ENCODE measurements at places on chromosomes 5 and 9. TPM values are rescaled to one million over a fixed set of nuclear protein-coding genes. Genes with fewer than 3 reads are reported as not detected.

DNA sequence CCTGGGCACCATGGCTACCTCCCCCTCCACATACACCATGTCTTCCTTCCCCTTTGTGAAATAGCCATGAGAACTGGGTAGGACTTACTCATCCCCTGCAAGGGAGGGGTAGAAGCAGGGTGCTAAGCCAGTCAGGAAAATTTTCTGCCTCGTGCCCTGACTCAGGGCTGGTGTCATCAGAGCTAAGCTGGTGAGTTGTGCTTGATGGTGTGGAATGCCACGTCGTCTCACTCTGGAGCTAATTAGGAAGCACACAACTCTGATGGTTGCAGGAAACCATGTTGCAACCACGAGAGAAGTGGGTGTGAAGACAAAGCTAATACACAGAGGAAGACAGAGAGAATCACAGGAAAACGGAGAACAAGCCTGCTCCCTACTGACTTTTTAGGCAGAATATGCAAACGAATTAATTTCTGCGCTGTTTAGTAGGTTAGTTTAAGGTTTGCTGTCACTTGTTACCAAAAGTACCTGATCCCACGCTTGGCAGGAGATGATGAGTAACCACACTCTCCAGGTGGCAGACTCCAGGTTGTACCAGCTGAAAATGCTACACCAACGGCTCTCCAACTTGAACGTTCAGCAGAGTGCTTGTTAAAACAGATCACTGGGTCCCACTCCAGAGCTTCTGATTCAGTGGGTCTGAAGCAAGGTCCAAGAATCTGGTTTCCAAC lies 54.5 kb downstream of the STK10 start:
- DNase-seq, result no peak

DNA sequence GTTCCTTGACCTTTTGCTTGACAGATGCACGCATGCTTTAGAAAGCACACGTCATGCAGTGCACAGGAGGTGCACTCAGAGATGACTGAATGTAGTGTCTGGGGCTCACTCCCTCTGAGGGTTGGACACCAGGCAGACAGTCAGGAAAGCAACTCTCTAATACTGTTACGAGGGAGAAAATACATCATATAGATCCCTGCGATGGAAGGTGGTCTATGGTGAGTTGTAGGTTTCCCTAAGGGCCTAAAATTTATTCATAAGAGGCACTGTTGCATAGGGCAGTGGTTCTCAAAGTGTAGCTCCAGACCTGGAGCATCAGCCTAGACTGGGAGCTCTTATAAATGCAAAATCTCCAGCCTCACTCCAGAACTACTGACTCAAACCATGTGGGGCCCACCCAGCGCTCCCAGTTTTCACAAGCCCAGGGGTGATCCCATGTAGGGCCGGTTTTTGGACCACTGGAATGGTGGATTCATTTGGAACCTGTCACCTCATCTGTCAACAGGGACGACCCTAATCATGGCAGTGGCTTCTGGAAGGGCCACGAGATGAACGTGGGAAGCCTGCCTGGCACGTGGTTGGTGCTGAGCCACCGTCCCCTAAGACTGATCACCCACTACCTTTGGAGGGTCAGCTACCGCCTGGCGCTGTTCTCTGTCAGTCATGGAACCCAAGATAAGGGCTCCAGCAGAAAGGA lies 16.8 kb upstream of the PHF19 start:
- no peak for DNase-seq

- DNase-seq, result no peak
Measured at GRCh38 chr5:68657055-68657961, 436.5 kb upstream of the SLC30A5 start.

- DNase-seq, result no peak
Measured at GRCh38 chr9:20220286-20220685, 402.0 kb downstream of the MLLT3 start.

The IL13 gene
- not detected for total RNA-seq

GRCh38 chr5:34608859-34609648 lies 47.1 kb upstream of the RAI14 start:
- peak; percentile 55 for DNase-seq

- DNase-seq, result peak; percentile 18
Measured at GRCh38 chr5:77224672-77225355, 14.3 kb downstream of the PDE8B start.

The TMEM174 gene
- total RNA-seq, result not detected

DNA sequence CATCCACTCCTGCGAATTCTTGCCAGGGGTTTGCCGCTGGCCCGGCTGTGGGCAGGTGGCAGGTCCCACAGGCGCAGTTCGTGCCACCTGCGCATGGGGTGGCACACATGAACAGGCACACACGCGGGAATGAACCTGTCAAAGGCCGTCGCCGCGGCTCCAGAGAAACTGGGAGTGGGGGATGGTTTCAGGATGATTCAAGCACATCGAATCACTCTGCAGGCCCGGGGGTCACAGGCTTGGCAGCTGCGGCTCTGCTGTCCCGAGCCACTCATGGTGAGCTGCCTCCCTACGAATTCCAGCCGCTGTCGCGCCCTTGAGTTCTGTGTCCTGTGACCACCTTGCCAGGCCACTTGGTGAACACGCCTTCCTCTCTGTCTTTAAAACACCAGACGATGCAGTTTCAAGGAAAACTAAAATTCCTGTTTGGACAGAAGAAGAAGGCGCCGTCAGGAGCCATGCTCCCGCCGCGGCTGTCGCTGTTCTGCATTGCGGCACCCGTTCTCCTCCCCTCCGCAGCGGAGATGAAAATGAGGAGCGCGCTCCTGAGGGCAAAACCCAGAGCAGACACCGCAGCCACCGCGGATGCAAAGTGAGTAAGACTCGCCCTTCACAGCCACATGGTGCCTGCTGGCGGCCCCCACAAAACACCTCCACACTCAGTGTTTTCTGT lies 15.4 kb upstream of the EXOC3 start:
- DNase-seq, result no peak

DNA sequence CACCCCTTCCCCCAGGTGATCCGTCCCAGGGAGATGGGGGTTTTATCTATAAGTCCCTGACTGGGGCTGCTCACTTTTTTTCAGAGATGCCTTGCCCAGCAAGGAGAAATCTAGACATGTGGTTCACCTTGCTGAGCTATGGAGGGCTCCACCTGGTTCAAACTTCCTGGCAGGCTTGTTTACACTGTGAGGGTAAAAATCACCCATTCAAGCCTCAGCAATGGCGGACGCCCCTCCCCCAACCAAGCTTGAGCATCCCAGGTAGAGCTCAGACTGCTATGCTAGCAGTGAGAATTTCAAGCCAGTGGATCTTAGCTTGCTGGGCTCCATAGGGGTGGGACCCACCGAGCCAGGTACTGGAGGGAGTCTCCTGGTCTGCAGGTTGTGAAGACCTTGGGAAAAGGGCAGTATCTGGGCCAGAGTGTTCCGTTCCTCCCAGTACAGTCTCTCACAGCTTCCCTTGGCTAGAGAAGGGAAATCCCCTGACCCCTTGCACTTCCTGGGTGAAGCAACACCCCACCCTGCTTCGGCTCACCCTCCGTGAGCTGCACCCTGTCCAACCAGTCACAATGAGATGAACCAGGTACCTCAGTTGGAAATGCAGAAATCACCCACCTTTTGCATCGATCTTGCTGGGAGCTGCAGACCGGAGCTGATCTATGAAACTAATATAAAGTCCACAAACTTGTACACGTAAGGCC lies 231.7 kb downstream of the CTNND2 start:
- DNase-seq, result no peak

DNA sequence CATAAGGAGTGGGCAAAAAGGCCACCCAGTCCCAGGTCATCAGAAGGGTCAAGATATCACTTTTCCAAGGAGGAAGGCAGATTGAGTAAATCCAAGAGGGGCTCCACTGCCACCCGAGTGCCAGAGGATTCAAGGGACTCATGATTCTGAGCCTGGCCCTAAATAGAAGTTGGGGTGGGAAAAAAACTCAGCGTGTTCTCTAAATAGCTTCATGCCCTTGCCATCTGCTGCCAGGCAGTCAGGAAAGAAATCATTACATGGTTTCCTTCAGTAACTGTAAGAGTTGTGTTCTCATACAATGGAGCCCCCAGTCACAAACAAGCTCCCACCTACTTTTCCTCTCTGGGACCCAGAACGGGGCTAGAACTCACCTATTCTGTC lies 37.2 kb downstream of the SAR1B start:
- DNase-seq, result no peak

- DNase-seq, result no peak
Measured at GRCh38 chr9:105912863-105913516, 218.6 kb downstream of the TMEM38B start.

- DNase-seq, result no peak
Measured at GRCh38 chr5:133582971-133583370, 29.4 kb downstream of the FSTL4 start.

The CHSY3 gene
- total RNA-seq, result not detected

- DNase-seq, result no peak
Measured at GRCh38 chr5:165143741-165144140, 1638.3 kb downstream of the MAT2B start.

- DNase-seq, result no peak
Measured at GRCh38 chr9:111029260-111029659, 9.0 kb downstream of the LPAR1 start.

The SLC6A19 gene
- total RNA-seq, result not detected

The KIF12 gene
- total RNA-seq, result 36.4 TPM

GRCh38 chr9:18675973-18676372 lies 202.0 kb downstream of the ADAMTSL1 start:
- no peak for DNase-seq

The IL5 gene
- not detected for total RNA-seq

DNA sequence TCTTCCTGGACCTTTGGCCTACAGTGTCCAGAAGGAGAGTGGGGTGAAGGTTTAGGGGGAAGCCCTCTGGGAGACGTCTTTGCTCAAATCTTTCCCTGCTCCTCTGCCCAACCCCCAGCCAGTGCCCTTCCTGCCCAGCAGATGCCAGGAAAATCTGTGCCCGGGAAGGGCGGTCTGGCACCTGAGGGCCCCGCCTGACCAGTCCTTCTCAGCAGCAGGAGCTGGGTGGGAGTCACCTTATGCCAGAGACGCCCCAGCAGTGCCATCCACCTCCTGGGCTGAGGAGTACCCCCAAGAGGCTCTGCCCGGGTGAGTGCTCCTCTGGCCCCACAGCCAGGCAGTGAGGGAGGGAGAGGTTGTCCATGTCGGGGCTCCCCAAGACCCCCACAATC lies 14.9 kb upstream of the CERCAM start:
- DNase-seq, result no peak

DNA sequence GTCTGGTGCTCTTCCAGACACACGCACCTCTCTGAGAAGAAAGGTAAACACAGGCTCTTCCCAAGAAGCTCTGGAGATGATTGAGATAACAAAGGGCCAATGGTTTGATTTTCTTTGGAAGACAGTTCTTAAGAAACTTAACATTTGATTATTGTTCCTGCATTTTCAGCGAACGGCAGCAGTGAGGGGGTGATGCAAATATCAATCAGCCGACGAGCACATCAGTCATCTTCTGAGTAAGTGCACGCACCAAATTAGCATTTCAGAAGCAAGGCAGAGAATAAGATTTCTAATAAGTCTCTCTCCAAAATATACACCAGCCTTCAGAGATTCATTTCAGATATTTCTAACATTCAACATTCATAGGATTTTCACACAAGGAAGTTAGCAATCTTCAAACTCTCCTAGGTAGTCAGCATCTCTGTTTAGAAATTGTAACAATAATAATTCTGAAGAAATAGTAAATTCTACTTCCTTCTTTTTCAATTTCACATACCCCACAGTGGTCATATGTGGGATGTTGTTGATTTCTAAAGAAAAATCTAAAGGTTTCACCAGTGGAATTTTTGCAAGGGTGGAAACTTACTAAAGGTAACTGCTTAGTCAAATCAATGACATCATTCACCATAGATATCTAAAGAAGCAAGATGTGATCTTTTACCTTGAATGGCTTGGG lies 250.3 kb downstream of the SEC61B start:
- DNase-seq, result no peak

- DNase-seq, result no peak
Measured at GRCh38 chr9:13770956-13771355, 491.5 kb upstream of the MPDZ start.

The TIFAB gene
- not detected for total RNA-seq

GRCh38 chr9:134891053-134891452 lies 10.4 kb downstream of the FCN2 start:
- no peak for DNase-seq

The PCDHB10 gene
- total RNA-seq, result not detected

The CFAP157 gene
- 0.26 TPM for total RNA-seq

The SPINK13 gene
- total RNA-seq, result not detected

DNA sequence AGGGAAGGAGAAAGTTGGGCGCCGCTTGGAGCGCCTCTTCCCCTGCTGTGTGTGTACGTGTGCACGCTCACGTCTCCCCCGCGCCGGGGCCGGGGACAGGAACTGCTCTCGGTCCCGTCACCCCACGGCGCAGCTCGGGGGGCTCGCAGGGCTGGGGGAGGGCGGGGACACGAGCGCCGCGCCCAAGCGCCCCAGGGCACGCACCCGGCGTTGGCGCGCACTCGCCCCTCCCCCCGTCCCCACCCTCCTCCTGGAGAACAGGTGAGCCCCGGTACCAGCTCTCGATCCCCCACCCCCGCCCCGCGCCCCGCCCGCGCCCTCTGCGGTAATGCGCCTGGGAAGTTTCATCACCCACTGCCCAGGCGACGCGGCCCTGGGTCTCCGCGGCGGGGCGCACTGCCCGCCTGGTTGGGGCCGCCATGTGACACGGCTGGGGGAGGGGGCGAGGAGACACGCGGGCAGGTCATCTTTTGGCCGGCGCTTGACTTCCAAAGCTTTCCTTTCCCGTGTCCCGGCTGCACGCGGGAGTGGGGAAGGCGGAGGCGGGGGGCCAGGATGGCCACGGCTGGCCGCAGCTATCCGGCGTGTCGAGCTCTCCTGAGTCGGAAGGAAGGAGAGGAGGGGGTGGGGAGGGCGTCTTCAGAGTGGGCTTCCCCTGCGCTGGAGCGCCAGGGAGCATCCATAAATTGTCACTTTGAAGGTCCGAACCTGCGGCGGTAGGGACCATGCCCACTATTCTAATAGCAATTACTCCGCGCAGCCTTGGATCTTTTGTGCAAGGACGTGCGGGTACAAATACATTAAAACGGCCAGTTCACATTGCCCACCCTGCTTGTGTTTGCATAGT lies 1.5 kb upstream of the STC2 start:
- no peak for DNase-seq

The LCN12 gene
- total RNA-seq, result 0.58 TPM

The GFM2 gene
- 21.6 TPM for total RNA-seq

The GABRA6 gene
- total RNA-seq, result not detected

GRCh38 chr5:124537107-124537506 lies 209.3 kb downstream of the ZNF608 start:
- no peak for DNase-seq

DNA sequence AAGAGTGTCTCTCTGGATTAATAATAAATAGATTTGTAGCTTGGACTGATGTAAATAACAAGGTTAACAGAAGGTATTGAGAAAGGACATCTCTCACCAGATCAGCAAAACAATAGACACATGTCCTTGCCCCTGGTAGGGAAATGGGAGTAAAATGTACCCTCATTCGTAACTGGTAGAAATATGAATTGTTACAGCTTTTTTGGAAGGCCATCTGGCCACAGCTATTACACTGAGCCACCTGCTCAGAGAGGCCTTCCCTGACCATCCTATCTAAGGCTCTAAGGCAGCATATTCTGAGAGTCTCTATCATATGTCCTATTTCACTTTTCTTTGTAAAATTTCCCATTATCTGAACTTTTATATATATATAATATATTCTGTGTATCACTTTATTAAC lies 129.1 kb upstream of the MAP1B start:
- DNase-seq, result no peak
